ENCODE measurements at places on chromosomes 4 and X.

GRCh38 chr4:140640150-140640748, 71.5 kb upstream of the UCP1 start:
- no peak for DNase-seq

GRCh38 chr4:151356510-151356909, 31.1 kb upstream of the SH3D19 start:
- DNase-seq: no peak

DNA sequence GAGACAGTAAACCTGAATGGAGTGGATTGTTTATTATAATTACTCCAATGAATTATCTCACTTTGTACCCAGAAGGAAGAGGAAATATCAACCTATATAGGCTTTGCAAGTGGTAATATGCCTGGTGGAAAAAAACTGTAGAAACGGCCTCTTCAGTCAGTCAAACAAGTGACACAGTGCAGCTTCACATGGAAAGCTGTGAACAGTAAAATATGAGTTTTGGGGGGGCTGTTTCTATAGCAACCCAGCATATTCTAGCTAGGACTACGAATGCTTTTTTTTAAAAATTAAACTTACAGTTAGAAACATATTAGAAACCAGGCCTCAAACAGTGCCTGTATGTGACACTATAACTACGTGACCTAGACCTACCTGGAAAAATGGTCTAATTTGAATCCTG, 150.1 kb downstream of the PPP1R2C start:
- no peak for DNase-seq

DNA sequence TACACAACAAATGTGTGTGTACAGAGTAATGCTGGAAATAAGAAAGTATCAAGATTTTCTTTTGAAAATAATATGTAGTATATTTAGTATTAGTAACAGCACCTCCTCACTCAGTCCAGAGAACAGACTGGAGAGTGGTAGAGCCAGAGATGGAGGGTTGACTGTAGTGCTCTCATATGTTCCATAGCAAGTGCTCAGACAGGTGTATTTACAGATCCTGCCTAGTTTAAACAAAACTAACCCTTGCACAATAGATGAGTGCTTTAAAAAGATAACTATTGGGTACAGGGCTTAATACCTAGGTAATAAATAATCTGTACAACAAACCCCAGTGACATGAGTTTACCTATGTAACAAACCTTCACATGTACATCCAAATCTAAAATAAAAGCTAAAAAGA, 381.0 kb upstream of the EMCN start:
- DNase-seq: no peak

GRCh38 chr4:168272488-168272887, 46.1 kb downstream of the DDX60 start:
- no peak for DNase-seq

DNA sequence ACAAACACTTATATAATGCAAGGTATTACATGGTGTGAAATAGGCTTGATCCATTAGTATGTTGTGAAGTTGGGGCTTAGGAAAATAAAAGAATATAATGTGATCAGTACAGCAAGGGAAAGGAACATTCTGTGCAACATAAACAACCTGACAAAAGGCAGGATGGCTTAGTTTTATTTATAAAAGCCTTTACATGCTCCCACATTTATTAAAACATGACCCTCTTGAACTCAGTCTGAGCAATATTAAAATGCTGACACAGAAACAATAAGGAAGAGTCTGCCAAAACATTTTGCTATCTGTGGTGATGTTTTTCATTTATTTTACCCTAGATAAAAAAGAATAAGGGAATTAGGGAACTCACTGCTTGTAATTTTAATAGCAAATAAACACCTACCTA, 519.7 kb downstream of the PCDH7 start:
- DNase-seq: no peak

- DNase-seq: no peak
Observed at GRCh38 chrX:105650986-105651385, 171.4 kb upstream of the NRK start.

- DNase-seq: no peak
Observed at GRCh38 chr4:74413265-74413664, 31.7 kb upstream of the AREG start.

GRCh38 chr4:2259541-2260343, 2.2 kb downstream of the MXD4 start:
- no peak for DNase-seq

DNA sequence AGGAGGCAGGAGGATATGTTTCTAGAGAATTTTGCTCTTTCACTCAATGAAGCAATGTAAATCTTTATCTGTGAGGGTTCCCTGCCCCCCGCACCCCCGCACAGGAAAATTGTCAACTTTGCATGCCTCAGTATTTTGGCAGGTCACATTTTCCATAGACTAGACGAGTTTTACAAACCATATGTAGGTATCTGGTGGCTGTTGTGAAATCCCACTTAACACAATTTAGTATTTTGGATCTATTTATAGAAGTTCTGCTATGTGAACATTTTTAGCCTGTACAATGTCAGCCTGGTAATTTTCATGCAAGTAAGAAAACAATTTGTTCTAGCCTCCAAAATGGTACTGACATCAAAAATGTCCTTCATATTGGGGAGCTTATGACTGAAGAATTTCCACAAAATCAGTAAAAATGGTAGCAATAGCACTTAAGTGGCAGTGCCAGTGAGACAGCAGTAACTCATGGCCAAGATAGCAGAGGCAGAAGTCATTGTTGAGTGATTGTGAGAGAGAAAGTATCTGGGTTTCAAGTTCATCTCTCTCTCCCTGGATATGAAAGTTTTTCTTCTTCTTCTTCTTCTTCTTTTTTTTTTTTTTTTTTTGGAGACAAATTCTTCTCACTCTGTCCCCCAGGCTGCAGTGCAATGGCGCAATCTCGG, 12.4 kb upstream of the FRYL start:
- no peak for DNase-seq
